ENCODE measurements at places on chromosomes 1 and 21.

DNA sequence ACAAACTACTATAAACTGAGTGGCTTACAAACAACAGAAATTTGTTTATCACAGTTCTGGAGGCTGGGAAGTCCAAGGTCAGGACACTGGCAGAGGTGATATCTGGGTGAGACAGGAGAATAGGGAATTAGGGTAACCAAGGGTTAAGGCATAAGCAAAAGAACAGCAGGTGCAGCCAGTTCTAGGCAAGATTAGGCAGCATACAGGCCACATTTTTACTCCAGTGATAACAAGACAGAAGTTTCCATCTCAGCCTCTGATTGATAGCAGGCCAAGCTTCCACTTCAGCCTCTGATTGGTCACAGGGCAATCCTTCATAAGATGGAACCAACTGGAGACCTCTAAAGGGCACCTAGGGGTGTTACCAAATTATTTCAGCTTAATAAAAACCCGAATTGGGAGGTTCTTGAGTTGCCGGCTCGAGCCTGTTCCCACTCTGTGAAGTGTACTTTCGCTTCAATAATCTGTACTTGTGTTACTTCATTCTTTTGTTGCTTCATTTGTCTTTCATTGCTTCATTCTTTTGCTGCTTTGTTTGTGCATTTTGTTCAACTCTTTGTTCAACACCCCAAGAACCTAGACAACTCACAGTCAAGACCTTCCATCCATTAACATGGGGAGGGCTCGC is 185.6 kb downstream of the TOMM20 start:
- DNase-seq, result no peak

DNA sequence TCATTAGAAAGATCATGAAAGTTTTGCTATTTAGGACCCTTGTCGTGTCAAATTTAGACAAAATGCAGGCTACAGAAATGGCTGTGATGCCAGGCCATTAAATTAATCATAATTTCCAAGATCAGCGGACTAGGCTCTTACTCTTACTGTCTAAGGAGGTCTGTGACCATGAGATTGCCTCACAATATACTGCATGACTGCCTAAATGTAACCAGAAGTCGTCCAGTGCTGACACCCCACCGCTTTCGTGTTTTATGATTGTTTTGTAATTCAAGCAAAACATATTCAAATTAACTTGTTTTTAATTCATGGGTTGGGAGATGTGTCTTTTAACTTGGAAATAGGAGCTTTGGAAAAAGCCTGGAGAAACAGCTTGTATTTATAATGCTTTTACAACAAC is 947.5 kb downstream of the BRINP3 start:
- no peak for DNase-seq

GRCh38 chr1:1073743-1074587 is at the start of gene RNF223:
Gene RNF223 (minus strand): TSS chr1:1074306. CDS start chr1:1072566, 1,740 bp downstream.
- no peak for DNase-seq

- peak; percentile 88 for DNase-seq
These were observed 32.0 kb downstream of the MAP7D1 start for GRCh38 chr1:36187800-36188593.

GRCh38 chr21:33023574-33024200 is 2.0 kb upstream of the OLIG2 start:
- DNase-seq, result peak; percentile 26

GRCh38 chr1:221743416-221744208 is 1.7 kb upstream of the DUSP10 start:
- no peak for DNase-seq

DNA sequence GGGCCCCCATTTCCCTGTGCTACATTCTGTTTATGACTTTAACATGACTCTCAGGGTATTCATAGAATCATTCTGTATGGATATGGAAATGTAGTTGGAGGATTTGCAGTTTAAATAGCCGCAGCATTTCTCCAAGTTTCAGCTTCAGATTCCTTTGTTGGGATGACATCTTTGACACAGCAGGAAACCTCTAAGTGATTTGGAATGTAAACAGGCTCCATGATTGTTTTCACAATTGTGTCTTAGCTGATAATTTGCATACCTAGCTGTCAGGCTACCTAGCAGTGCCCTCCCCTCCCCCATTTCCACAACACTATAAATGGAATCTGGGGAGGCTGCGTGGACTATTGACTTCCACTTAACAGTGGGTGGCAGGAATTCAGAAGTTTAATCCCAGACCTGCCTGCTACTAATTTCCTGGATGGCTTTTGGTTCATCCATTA is 290.2 kb downstream of the HLX start:
- DNase-seq, result no peak

GRCh38 chr1:113437554-113438341 is 47.4 kb downstream of the MAGI3 start:
- DNase-seq, result no peak

GRCh38 chr1:170068923-170069322 is 5.6 kb downstream of the KIFAP3 start:
- DNase-seq, result no peak

- DNase-seq, result no peak
These were observed 13.0 kb downstream of the RGS1 start for GRCh38 chr1:192588546-192588945.

DNA sequence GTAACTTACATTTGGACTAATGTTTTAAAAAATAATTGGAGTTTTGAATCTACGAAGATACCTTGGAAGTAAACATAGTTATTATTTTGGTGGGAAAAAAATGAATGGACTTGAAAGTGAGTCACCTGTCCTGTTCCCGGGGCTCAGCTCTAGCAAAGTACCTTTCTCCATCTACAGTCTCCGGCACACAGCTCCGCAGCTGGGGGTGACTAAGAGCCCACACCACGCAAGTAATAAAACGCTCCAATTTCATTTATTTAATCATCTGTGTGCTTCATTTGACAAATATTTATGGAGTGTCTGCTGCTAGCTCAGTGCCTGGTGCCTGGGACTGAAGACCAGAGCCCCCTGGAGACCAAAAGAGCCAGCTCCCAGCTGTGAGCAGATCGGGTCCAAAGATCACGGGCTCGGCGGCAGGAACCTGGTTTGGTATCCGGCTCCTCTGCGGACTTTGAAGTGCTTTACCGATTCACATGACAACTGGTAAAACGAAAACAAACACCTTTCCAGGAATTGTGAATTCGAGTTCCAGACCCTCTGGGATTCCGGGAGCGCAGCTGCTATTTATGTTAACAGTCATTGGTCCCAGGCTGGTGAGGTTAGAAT is 1.7 kb upstream of the RIPK4 start:
- DNase-seq, result no peak

GRCh38 chr1:147798731-147799130 is 38.3 kb upstream of the GJA5 start:
- no peak for DNase-seq

DNA sequence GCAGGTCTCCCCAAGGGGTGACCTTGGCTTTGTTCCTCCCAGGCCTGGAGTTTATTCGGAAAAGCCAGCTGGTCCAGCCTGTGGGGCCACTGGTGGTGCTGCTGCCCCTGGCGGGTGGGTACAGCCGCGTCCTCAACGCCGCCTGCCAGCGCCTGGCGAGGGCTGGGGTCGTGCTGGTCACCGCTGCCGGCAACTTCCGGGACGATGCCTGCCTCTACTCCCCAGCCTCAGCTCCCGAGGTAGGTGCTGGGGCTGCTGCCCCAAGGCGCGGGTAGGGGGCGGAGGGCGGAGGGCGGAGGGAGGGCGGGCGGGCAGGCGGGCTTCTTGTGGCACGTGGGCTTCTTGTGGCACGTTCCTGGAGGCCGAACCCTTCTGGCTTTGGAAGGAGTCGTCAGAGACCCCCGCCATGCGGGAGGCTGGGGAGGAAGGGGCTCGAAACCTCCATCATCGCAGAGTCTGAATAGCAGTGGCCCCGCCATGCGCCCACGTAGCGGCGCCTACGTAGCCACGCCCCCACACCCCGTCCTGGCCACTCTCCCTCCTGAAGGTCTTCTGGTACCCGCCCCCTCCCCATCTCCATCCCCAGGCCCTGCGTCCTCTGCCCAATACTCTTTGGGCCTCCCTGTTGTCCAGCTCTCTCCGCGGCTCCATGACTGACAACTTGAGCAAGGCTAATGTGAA is 16.7 kb downstream of the PCSK9 start:
- DNase-seq, result no peak

DNA sequence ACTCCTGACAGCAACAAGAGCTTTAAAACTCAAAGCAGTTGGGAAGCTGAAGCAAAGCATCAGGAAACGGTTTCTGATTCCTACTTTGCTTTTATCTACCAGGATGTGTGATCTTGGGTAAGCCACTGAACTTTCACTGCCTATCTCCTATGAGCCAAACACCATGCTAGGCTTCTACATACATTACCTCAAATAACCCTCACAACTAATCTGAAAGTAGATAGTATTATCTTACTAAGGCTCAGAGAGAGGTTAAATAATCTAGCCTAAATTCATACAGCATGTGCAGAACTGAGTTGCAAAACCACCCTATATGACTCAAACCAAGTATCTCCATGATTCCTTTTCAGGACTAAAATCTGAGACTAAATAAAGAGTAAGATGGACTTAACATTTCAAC is 83.8 kb downstream of the EVI5 start:
- no peak for DNase-seq

DNA sequence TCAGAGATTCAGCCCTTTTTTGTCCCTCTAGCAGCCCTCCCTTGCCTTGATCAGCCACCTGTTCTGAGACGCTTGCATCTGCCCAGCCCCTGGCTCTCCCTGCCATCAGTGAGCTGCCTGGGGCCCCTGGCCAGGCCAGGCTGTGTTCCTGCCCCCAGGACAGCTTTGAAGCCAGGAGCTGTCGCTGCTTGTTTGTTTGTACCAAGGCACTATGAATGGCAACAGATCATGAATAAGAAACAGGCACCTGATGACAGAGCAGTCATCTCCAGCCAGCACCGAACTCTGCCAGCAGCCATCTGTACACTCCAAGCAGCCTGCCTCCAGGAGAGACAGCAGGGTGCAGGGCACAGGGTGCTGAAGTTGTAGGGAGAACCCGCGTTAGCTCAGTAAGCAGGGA is 8.1 kb upstream of the VWA5B1 start:
- no peak for DNase-seq

- DNase-seq, result no peak
These were observed 148.3 kb downstream of the PCBP3 start for GRCh38 chr21:45791562-45792418.

GRCh38 chr1:227072991-227073390 is 132.9 kb downstream of the COQ8A start:
- no peak for DNase-seq

GRCh38 chr21:17051054-17051453 is 461.8 kb upstream of the CXADR start:
- no peak for DNase-seq

DNA sequence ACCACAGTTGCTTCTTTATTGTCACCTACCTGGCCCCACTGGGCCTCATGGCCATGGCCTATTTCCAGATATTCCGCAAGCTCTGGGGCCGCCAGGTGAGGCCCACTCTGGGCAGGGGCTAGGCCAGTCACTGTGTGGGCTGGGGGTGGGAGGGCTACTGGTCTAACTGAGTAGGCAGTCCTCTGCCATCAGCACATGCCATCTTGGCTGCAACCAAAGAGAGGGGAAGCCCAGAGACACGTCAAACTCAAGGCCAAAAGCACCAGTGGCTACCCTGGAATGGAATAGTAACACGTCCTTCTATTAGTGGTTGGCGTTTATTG is 4.0 kb downstream of the HCRTR1 start:
- DNase-seq, result no peak

DNA sequence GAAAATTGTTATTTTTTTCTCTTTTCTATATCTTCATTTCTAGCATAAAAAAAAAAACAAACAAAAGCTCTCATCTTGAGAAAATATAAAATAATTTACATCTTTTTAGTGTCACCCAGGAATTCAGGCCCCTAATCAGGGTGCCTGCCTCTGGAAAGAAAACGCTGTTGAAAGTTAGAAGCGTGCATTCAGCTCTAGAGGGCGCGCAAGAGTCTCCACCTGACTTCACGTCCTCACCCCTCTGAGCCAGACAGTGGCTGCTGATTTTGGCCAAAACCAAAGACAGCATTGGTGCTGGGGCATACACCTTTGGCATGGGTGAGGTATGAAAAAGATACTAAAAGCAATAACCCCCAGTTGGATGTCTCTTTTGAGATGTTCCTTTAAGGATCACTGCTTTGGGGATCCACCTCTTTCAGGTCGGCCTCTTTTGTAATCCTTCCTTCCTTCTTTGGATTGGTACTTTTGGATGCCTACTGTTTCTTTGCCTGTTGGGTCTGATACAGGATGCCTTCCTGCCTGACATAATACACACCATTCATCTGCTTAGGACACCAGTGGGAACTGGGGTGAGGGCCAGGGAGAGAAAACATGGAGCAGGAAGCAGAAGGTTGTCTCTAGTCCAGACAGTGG is 77.6 kb upstream of the CHRM3 start:
- DNase-seq, result no peak

DNA sequence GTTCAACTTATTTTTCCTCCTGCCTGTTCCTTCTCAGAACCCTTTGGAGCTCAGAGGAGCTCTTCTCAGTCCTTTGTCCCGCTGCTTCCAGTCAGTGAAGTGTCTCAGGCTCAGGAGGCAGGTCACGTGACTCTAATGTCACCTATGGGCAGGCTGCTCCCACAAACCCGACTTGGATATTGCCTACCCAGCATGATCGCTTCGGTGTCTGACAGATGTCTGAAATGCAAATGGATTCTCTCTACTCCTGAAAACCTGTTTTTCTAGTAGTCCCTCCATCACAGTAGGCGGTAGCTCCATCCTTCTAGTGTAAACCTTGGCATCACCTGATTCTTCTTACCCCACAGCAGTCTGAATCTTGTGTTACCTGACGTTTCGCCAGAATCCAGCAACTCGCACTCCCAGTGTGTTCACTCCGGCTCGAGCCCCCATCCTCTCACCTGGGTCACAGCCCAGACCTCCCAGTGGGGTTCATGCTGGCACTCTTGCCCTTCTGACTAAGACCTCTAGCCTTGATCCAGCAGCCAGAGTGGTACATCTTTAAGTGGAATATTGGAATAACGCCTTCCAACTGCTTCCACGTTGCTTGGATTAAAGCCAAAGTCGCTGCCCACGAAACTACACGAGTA is 5.4 kb downstream of the PADI6 start:
- no peak for DNase-seq

DNA sequence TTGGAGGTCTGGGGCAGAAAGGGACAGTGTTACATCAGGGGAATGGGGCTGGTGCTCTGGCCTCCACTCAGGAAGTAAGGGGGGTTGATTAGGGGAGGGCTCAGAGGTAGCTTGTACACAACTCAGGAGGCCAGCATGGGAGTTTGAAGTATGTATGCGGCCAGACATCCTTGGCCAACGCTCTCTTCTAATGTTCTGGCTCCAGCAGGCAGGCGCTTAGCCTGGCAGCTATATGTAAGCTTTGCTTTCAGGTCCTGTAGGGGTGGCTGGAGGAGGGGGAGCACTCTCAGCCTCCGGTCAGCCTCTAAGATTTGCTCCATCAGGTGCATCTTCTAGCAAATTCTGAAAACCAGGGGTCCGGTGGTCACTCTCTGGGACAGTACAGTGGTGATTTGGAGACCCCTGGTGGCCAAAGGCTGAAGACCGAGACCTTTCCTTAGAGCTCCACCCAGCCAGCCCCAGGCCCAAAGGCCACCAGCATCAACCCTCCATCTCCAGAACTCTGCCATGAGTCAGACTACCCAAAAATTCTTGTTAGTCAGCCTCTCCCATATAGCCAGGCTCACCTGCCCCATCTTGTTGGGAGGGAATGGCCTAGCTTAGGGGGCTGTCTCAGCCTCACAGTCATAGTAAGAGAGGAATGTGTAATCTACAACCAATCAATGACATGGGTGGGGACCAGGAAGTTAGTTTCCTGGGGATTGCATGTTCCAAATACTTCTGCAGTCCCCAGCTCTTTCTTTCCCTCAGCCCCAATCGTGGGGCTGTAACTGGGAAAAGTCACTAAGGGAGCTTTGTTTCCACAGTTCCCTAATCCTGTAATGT is 9.7 kb upstream of the COL8A2 start:
- DNase-seq, result no peak

GRCh38 chr1:229066591-229066990 is 204.3 kb upstream of the RAB4A start:
- DNase-seq, result no peak
